ENCODE measurements at places on chromosomes 6 and 20.
A peak's percentile ranks its signal among the peaks of the same experiment; 100 is the strongest.

DNA sequence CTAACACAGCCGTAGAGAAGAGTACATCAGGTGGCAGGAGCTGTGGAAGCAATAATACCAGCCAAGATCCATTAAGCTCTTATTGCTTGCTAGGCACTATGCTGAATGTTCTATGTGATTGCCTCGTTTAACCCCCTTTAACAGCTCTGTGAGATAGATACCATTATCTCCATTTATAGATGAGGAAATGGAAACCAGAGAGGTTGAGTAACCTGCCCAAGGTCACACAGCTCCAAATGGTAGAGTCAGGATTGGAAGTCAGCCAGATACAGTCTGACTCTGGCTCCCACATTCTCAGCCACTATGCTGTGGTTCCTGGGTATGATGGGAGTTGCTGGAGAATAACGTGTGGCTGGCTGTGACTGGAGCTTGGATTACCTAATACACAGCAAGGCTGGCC is 92.4 kb downstream of the DLGAP4 start:
- DNase-seq = no peak

- DNase-seq = peak; percentile 38
These were observed 84.4 kb downstream of the CRYBG1 start for GRCh38 chr6:106444777-106445507.

GRCh38 chr6:25453288-25453687 is 174.1 kb downstream of the CARMIL1 start:
- no peak for DNase-seq

GRCh38 chr6:16766043-16766536 is 4.8 kb upstream of the ATXN1 start:
- DNase-seq = no peak

DNA sequence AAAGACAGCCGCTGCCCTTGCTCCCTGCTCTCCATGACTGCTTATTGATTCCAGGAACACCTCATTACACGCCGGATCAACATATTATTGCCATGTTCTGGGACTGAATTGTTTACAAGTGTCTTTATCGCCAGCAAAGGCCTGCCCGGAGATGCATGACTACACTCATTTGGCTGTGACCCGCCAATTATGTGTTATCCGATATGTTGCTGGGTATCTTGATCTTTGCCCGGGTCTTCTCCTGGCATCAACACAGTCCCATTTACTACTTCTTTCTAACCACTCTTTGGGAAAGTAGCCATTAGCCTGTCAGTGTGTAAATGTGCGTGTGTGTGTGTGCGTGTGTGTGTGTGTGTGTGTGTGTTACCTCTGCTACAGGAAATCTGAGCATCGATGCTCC is 15.4 kb downstream of the LINC00237 start:
- no peak for DNase-seq

DNA sequence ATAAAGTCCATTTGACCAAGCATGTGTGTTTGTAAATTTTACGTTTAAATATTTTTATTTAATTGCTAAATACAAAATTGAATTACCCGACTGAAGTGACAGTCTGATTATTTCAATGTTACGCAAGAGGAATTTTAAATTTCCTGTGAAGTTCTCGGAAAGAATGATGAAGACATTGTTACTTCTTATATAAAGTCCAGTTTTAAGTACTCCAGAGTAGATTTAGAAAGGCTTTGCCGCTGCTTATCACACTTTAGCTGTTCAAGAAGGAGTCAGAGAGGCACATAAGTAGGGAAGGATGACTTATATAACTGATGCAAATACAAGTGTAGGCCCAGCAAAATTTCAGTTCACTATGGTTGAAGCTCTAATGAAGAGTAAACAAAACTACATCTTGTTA is 265.1 kb upstream of the CITED2 start:
- DNase-seq = no peak

DNA sequence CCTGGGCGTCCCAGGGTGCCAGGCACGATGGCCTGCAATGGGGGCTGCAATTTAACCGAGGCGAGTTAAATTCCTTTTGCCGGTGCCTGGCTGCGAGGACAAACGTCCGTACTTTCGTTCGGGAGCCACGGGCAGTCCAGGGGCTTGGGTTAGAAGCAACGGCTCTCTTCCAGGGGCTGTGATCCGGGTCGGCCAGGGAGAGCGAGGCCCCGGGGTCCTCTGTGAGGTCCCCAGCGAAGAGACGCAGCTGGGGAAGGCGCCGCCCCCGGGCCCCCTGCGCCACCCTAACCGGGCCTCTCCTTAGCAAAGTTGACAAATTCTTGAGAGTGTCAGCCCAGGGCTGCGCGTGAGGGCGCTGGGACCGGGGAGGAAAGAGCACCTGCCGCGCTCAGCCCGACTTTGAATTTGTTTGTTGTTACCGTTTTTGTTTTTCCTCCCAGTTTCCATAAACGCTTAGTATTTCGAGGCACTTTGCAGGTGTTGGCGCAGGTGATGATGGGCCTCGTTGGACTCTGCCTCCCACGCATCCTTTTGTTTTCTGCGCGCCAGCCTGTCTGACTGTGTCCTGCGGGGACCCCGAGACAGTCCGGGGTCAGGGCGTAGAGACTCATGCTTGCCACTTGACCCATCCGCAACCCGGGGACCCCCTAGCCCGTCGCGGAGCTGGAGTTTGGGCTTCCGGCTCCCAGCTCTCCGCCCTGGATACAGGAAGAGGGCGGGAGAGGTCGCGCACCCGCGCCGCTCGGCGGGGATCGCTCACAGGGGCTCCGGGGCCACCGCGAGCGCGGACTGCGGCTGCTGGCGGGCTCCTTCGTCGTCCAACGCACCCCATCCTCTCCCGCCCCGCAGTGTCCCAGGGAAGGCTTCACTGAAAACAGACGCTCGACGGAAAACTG is 5.8 kb downstream of the OLIG3 start:
- DNase-seq = no peak

- DNase-seq = no peak
These were observed 10.5 kb upstream of the PTGIS start for GRCh38 chr20:49578436-49578835.

GRCh38 chr6:37503309-37503965 is 3.7 kb upstream of the CCDC167 start:
- DNase-seq = no peak

GRCh38 chr20:819680-820322 is 13.7 kb upstream of the FAM110A start:
- no peak for DNase-seq

DNA sequence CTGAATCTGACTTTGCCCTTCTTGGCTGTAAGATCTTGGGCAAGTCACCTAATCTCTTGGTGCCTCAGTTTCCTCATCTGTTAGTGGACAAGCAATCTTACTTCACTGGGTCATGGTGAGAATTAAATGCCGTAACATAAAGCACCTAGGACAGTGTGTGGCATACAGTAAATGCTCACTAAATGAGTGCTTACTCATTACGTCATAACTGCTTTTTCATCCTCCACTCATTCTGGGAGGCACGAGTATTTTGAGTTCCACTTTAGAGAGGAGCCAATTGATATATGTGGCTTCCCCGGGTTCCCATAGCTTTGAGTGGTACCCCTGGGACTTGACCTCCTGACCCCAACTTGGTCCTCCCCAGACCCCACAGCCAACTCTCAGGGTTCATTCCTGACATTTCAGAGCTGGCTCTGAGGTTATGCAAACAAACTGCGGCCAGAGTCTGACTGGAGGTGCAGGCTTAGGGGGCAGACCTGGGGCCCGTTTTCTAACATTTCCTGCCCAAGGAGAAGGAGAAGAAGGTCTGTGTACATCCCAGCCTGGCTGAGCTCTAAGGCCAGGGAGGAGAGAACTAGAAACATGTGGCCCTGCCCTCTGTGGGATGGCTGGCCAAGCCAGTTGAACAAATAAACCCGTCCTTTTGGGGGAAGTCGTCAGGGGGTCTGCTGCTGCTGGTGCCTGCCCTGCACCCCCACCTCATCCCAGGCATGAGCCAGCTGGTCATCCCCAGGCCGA is 5.8 kb downstream of the ANGPT4 start:
- no peak for DNase-seq

DNA sequence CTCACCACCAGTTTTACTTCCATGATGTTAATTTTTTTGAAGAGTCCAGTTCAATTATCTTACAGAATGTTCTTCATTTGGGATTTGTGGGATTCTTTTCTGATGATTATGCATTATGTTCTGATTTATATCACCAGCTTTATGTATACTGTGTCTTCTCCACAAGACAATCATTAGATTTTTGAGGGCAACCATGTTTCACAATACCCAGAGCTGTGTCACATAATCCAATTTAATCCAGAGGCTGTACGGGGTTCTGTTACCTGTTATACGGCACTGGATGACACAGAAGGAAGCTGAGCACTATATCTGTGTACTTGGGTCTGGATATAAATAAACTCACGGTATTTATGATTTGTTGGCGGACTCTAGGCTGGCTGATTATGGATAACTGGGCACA is 41.6 kb upstream of the RPN2 start:
- no peak for DNase-seq

DNA sequence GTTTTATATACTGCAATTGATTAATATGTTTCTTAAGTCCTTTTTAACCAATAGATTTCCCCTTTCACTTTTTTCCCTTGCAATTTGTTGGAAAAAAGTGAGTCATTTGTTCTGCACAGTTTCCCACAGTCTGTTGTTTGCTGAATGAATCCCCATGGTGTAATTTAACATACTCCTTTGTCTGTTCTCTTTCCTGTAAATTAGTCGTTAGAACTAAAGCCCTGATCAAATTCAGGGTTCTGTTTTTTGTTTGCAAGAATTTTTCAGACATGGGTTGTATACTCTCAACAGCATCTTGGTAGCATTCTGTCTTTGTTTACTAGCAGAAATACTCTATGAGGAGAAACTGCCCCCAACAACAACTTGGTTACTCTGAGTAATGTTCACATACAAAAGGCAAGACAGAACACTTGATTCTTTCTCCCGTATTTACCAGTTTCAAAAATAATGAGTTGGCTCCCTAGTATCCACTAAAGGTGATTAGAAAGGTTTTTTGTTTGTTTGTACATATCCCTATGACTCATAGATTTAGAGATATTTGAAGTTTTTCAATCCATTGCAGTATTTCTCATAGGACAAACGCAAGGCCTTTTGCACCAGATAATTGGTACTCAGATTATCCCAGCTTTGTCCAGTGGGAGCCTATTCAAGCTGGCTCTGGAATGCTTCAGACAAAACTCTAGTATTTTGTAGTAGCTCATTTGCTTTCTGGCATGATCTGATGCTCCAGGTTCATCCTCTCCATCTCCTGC is 16.5 kb downstream of the BLOC1S5 start:
- DNase-seq = no peak

DNA sequence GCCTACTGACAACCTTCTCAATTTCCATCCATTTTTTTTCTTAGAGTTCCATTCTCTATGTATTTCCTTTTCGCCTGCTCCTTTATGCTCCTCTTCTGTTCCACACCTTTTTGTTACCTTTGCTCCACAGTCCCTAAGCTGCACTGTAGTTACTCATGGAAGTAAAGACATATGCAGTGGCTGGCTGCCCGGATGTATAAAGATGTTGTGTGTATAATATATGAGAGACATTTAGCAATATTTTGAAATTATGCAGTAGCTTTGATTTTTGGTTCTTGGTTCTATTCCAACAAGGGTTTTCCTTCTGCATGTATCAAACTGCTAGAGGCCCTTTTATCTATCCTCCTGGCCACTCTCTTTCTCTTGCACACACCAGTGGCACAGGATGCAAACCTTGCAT is 234.9 kb downstream of the DOK5 start:
- no peak for DNase-seq

DNA sequence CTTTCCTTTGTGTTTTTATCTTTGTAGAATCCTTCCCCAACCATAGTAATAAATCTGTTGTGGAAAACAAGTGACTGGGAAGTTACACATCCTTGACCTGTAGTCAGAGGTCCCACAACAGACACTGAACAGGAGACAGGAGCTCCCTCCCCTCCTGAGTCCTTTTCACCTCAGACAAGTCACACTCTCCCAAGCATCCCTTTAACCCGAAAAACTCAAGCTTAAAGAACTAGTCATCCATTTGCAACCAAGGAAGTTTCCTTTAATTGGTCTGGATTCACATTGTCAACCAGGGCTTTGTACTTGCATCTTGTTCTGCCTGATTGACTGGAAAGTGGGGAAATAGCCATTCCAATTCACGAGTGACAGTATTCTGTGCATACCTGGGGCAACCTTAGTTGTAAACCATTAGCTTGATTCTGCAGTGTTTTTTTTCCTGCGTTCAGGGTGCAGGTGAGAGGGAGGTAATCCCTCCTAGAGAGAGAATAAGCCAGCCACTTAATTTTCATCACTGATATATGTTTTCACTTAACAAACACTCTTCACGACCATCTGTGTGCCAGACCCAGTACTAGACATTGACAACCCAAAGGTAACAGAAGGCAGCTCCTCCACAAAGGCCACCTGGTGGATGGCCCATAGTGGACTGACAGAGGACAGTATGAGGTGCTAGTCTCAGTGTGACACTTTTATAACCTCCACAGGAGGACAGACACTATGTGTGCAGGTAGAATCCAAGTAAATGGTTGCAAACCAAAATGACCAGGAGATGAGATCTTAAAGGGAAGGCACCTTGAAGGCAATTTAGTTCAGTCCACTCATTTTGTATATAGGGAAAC is 112.4 kb downstream of the SLX4IP start:
- no peak for DNase-seq

DNA sequence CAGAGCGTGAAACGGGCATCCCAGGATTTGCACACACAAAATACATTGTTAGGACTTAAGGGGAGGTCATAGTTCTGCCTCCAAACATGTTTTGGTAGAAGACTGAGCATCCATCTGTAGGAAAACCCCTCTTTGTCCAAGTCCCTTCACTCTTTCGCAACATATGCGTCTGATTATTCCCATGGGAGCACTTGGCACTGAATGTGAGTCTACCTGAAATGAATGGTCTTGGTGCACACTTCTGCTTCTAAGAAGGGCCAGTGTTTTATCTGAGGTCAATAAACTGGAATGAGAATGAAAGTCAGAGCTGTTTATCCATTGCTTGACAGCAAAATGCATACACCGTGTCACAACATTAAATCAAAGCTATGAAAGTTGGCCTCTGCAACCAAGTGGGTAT is 33.0 kb downstream of the GJA10 start:
- DNase-seq = no peak

GRCh38 chr6:15077006-15077405 is 168.9 kb upstream of the JARID2 start:
- no peak for DNase-seq

GRCh38 chr6:129946439-129947140 is 71.8 kb upstream of the L3MBTL3 start:
- no peak for DNase-seq

DNA sequence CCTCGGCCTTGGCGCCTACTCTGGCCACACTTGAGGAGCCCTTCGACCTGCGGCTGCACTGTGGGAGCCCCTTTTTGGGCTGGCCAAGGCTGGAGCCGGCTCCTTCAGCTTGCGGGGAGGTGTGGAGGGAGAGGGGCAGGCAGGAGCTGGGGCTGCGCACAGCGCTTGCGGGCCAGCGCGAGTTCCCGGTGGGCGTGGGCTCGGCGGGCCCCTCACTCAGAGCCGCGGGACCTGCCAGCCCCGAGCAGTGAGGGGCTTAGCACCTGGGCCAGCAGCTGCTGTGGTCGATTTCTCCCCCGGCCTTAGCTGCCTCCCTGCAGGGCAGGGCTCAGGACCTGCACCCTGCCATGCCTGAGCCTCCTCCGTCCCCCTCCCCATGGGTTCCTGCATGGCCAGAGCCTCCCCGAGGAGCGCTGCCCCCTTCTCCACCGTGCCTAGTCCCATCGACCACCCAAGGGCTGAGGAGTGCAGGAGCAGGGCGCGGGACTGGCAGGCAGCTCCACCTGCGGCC is 136.8 kb downstream of the EPHA7 start:
- peak; percentile 1 for DNase-seq

Measured in DND-41 (cell line).